Right renal pelvis (tissue), 4 donors: ENCODE measurements at places on chromosomes 12 and 14.

- no peak for DNase-seq
These were observed 162.6 kb downstream of the MYRFL start for GRCh38 chr12:69987579-69988091.

- peak; percentile 34 for DNase-seq
These were observed 409.5 kb downstream of the SLC6A15 start for GRCh38 chr12:84502907-84503787.

DNA sequence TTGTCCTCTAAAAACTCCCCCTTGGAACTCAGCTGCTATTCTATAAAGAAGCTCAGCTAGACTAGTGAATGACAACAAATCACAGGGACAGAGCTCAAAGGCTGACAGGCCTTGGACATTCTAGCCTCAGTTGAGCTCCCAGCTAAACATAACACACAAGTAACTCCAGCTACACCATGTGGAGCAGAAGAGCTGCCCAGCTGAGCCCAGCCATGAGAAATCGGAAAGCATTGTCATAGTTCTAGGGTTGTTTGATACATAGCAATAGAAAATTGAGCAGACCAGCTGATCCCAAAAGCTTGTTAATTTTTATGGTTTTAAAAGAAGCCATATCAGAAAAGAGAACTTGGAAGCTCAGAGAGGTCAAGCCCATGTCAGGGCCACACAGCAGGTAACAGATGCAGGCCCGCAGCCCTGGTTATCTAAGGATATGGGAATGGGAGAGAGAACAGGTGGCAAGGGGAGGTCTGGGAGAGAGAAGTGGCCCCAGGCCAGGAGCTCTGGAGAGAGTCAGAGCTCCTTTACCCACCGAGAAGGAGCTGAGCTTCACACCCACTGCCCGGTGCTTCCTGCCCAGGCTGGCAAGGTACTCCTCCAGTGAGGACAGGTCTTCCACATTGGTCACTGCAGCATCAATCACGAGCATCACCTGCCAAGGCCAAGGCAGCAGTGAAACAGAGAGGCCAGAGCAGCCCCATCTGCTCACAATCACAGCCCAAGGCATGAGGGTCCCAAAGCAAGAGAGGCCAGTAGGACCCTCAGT lies 2.9 kb downstream of the NGB start:
- DNase-seq, result no peak

GRCh38 chr14:79278798-79279644 lies 932.3 kb downstream of the DIO2 start:
- DNase-seq, result peak; percentile 63

DNA sequence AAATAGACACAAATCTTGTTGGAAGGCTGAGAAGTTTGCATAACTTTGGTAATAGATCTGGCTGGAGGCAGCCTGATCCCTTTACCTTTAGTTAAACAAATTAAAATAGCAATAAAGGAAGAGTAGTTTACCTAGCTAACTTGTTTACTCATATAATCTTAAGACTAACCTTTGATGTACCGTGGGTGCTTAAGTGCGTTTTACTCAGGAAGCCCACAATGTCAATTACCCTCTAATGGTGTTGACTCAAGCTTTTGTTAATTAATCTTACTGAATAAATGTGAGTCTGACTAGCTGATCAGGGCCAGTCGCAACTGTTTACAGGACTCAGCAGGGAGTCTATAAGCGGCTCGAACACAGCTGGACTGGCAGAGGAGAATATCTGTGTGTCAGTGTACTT lies 51.5 kb downstream of the FAR2 start:
- DNase-seq, result no peak

DNA sequence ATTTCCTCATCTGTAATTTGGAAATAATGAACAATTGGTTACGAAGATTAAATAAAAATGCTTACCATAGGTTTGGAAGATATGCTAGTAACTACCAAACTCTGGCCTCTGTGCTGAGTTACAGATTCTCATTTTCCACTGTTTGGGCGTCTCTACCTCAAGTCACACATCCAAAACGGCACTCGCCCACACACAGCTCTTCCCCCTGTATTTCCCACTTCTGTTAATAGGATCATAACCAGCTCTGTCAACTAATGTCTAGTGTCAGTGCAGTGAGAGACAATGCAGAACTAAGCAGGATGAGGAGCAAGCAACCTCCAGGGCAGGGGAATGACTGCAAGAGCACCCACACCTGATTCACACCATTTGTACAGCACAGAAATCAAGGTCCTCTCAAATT lies 10.9 kb upstream of the SYCP3 start:
- DNase-seq, result no peak

- no peak for DNase-seq
These were observed 292.3 kb downstream of the TMEM121 start for GRCh38 chr14:105818712-105819005.

DNA sequence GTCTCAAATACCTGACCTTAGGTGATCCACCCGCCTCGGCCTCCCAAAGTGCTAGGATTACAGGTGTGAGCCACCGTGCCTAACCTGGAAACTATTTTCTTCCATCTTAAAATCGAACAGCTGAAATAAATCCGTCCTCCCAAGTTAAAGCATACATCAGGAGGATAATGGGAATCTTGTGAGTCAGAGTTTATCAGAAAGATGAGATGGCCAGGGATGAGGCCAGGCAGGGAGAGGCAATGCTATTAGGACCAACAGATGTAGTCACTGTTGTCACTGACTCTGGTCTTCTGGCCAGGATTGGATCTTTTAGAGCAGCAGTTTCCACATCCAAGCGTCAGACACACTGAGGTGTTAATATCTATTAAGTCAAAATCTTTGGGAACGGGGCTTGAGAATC lies 61.7 kb upstream of the USP44 start:
- DNase-seq, result no peak

GRCh38 chr12:53049571-53050318 lies at the start of gene TNS2:
TNS2 (plus strand) TSS chr12:53050065; CDS start chr12:53050186, 121 bp downstream.
- DNase-seq, result no peak

- DNase-seq, result no peak
These were observed 31.0 kb downstream of the HCFC2 start for GRCh38 chr12:104095289-104095688.

DNA sequence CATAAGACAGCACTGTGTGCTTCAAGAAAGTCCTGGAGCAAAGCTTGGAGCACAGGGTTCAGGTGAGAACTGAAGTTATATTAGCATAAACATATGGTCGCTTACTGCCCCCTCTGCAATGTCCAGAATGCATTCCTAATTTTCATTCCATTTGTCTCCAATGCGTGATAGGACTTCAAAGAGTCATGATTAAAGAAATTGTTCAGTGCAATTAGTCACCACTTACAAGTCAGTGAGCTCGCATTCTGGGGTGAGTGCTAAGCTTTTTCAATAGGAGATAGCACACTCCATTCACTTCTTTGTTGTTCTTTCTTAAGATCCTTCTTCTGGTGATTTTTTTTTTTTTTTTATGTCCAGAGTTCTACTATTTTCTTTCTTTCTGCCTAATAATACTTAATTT lies 398.4 kb downstream of the SYT1 start:
- no peak for DNase-seq

- no peak for DNase-seq
These were observed 281.2 kb downstream of the PAWR start for GRCh38 chr12:79409562-79409961.

DNA sequence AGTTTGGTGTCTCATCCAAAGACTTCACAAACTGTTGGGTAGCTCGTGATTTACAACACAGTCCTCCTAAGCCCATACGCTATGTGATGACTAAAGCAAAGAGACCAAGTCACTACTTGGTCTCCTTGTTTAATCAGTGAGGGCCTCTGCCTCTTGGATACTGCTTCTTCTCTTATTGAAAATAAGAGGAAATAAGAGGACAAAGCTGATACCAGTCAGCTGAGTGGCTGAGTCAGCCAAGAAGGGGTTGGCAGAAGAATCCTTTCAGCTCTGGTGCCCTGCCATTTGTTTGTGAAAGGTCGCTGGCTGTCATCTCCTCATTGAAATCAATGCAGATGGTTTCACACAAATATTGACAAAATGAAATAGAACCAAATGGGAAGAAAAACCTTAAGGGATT lies 67.5 kb upstream of the SLC35F4 start:
- DNase-seq, result no peak

DNA sequence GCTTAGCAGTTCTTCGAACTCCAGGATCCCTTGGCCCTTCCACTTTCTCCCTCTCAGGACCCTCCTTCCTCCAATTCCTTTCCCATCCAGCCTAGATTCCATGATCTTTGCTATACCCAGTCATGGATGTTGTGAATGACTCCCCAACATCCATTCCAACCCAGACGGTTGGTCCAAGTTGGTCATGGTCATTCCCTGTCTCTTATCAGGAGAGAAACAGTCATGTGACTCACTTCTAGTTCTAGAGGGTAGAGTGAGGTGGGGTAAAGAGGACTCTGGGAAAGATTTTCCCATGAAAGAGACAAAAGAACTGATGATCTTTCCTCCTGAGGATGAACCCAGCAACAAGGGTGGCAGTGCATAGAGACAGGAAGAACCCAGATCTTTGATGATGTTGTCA lies 9.2 kb upstream of the P2RX7 start:
- DNase-seq, result no peak

GRCh38 chr12:65608319-65608916 lies 215.9 kb upstream of the HMGA2 start:
- no peak for DNase-seq

DNA sequence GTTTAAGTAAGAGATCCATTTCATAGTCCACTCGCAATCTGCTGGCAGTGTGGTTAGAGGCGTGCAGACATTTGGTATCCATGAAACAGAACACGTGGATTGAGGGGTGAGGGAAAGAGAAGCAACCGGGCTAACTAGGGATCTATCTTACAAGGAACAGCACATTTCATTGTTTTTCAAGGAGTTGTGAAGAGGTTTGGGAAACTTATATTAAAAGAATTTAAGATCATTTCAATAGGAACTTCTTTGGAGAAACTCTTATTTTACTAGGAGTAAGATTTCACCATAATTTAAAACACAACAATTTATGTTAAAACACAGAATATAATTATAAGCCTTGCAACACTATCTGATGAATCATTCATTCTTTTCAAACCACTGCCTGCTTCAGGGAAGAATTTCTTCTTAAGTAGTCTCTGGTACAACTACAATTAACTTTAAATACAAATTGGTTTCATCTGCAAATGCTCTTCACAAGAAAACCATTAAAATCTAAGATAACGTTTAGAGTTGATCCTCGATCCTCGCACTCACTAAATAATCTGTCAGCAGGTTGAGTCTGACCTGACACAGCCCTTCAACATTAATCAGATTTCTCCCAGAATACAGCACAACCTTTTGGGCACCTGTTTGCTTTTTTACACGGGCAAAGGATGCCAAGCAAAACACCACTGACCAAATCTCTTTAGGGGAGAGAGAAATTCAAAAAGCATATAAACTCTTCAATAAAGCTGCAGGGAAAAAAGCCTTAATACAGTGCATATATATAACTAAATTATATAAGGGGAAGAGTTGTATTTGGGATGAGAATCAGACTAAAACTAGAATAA lies 27.3 kb downstream of the PPTC7 start:
- no peak for DNase-seq

DNA sequence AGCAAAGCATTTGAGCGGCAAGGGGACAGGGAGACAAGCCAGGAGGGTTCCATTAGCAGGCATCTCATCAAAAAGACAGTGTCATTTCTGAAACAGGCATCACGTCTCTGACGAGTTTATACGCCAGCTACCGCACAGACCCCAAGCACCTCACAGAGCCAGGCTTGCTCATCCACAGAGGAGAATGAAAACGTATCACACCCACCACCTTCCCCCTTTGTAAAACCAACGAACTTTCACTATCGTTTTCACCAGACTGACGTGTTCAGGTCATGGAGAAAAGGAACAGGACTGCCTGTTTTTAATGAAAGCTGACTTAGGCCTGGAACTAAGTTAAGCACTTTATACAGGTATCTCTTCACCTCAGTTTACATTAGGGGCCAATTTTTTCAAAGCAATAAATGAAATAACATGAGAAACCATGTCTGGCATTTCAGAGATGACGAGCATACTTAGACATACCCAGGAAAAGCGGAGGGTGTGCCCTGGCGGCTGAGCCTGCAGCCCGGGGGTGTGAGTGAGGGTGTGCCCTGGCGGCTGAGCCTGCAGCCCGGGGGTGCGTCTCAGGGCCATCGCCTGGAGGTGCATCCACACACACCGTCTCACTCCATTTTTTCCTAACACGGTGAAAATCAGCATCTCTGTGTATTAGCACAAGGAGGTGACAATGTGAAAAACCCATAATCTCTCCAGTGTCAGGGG lies 41.9 kb downstream of the STX2 start:
- no peak for DNase-seq

DNA sequence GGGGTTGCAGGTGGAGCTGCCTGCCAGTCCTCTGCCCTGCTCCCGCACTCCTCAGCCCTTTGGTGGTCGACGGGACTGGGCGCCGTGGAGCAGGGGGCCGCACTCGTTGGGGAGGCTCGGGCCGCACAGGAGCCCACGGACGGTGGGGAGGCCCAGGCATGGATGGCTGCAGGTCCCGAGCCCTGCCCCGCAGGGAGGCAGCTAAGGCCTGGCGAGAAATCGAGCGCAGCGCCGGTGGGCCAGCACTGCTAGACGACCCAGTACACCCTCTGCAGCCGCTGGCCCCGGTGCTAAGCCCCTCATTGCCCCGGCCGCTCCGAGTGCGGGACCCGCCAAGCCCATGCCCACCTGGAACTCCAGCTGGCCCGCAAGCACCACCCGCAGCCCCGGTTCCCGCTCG lies 221.8 kb downstream of the BTG1 start:
- no peak for DNase-seq

GRCh38 chr12:6773590-6774351 lies 1.5 kb downstream of the LAG3 start:
- DNase-seq, result no peak

GRCh38 chr12:11431486-11431885 lies 36.1 kb upstream of the PRB2 start:
- DNase-seq, result no peak

DNA sequence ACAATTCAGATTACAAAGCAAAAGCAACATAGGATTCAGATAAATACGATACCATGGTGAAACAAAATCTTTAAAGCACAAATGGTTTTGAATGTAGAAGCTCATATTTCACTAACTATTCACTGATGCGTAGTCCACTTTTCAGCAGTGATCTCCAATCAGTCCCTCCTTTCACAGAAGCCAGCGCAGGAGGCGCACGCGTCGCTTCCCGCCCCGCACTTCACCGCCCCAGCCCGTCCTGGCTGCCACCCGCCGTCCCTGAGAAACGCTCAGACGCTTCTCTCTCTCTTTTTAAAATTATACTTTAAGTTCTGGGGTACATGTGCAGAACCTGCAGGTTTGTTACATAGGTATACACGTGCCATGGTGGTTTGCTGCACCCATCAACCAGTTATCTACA lies 19.8 kb upstream of the CHFR start:
- no peak for DNase-seq

DNA sequence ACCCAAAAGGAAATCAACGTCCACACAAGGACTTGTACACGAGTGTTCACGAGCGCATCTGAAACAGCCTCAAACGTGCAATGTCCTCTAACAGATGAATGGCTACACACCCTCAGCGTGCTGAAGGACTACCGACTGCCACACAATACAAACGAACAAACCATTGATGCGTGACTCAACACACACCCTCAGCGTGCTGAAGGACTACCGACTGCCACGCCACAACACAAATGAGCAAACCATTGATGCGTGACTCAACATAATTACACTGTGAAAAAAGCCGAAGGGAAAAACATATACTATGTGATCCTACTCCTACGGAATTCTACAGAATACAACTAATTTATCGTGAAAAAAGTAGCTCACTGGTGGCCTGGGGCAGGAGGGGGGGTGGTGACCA lies 25.1 kb upstream of the BTBD6 start:
- no peak for DNase-seq
